ENCODE measurements at places on chromosomes 2 and 18. TPM values are rescaled to one million over a fixed set of nuclear protein-coding genes. Genes with fewer than 3 reads are reported as not detected.

Gene CNDP1
- not detected for total RNA-seq

Gene CXCR1
- total RNA-seq, result not detected

Gene AFF3
- total RNA-seq, result 3.1 TPM

Gene NT5C1B
- 0.33 TPM for total RNA-seq

Gene TWIST2
- total RNA-seq, result 102 TPM

Gene YWHAQ
- total RNA-seq, result 420 TPM

Gene L3MBTL4
- 0.44 TPM for total RNA-seq

Gene HOXD10
- 2.3 TPM for total RNA-seq

Gene PPP1R1C
- total RNA-seq, result 2.2 TPM

Gene KDSR
- total RNA-seq, result 49.7 TPM

Gene FBXO48
- total RNA-seq, result 0.66 TPM

Gene SLC9A2
- total RNA-seq, result not detected

Gene TNFAIP6
- 67.4 TPM for total RNA-seq

Gene FMNL2
- total RNA-seq, result 35.4 TPM

Gene DUSP28
- total RNA-seq, result 3.5 TPM

Gene FAM110C
- total RNA-seq, result not detected

Gene BMP10
- total RNA-seq, result not detected

Gene TTLL4
- total RNA-seq, result 7.1 TPM

Gene UBE2E3
- total RNA-seq, result 79.2 TPM

Gene CBLN2
- 0.11 TPM for total RNA-seq

Gene OTX1
- total RNA-seq, result not detected

Gene KYNU
- total RNA-seq, result 16.6 TPM

Gene IKZF2
- total RNA-seq, result 7.5 TPM

Gene CFAP221
- total RNA-seq, result not detected

Gene EVX2
- total RNA-seq, result 0.11 TPM

Gene RESP18
- total RNA-seq, result not detected

Gene CTNNA2
- not detected for total RNA-seq

Gene TMEM37
- total RNA-seq, result not detected

Gene CHRND
- total RNA-seq, result not detected

Data from uterine smooth muscle cell (primary cell).